T follicular helper cell (primary cell): ENCODE measurements at places on chromosomes 4 and X.
A peak's percentile ranks its signal among the peaks of the same experiment; 100 is the strongest.

GRCh38 chrX:18929775-18930174, 54.1 kb downstream of the PHKA2 start:
- no peak for DNase-seq

DNA sequence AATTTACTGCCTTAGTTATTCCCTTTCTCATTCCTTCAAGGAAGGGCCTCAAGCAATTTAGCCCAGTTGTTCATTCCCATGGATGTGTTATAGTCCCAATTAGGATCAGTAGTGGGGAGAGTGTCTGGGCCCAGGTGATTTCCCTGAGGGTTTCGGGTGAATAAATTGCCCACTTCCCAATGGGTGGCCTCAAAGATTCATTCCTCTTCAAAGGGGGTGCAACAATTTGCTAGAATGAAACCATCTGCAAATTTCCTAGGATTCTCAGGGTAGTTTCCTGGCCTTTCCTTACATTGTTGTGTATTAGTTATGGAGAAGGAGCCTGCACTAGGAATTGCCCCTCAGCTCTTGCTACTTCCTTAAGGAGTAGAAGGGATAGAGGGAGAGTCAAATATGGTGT, 6.3 kb upstream of the AREG start:
- DNase-seq = no peak

- DNase-seq = no peak
Observed at GRCh38 chr4:103773691-103774231, 54.0 kb upstream of the TACR3 start.

DNA sequence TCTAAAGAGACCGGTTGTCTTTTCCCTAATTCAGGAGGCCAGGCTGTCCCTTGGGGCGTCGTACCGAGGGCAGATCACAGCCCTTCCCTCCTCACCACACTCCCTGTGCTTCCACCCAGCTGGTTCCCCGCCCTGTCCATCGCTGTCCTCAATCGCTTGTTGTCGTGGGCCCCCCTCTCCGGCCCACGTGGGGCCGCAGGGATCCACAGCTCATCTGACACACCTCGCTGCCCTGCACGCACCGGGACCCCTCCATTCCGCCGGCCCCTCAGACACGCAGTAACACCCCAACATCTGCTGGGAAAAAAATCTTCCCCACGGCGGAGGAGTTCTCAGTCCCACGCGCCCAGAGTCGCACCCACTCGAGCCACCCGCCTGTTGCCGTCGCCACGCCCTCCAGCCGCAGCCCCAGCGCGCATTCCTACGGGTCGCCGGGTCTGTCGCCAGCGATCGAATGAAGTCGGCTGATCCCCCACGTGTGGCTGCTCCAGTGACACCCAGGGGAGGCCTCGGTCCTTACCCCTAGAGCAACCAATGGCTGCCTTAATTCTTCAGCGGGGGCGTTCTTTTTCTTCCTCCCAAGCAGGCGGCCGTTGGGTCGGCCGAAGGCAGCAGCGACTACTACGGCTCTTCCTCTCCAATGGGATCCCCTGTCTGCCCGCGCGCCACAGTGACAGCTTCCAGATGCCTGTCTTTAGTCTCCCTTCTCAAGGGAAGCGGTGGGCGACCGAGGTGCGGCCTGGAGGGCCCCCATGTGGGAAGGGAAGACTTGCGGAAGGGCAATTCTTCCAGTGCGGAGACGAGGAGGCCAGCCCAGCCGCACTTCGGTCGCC, 893 bp upstream of the SEPTIN11 start:
- DNase-seq = peak; percentile 52

GRCh38 chr4:88143504-88143903, 14.9 kb downstream of the ABCG2 start:
- DNase-seq = no peak

- no peak for DNase-seq
Observed at GRCh38 chrX:23825675-23826074, 42.7 kb downstream of the SAT1 start.

- DNase-seq = no peak
Observed at GRCh38 chr4:185117300-185117934, 25.6 kb upstream of the SLC25A4 start.

DNA sequence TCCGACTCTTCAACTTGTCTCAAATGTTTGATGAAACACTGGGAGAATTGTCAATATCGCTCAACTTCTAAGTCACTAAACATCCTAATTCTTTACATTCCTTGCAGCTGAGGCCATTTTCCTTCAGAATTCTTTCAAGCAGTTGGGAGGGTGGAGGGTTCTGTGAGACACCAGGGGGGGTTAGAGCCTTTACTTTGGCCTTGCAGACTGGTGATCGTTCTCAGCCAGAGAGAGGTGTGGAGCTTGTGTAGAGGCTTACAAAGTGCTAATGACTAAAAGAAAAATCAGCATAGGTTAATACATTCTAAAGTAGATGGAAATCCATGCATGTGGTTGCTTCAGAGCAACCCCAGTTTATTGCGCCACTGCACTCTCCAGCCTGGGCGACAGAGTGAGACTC, 21.3 kb upstream of the SOX3 start:
- DNase-seq = no peak

GRCh38 chr4:3019145-3019846, 55.0 kb downstream of the HTT-AS start:
- no peak for DNase-seq

DNA sequence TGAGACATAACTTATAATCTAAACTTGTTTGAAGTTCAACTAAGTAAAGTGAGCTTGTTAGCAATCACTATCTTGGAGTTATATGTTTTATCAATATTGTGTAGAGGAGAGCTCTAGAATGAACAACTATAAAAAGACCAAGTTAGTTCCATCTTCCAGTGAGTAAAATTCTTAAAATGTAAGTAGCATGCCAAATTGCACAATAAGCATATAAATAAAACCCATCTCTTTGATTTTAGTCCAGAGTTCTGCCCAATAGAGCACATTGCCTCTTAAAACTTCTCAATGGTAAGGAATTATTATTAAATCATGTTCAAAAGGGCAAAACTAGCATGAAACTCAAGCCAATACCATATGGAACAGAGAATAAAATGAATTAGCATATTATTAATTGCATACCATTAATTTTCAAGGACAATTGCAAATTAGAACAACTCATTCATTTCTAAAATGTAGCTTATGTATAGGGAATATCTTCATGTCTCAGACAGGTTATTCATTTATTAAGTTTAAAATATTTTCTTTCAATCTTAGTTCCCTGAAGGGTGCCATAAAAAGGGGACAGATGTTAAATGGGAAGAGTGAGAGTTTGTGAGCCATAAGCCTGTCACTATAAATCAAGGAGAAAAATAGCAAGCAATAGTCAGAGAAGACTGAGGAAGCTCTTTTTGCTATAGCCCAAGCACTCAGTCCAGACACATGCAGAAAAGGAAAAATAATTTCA, 507.6 kb downstream of the CENPC start:
- no peak for DNase-seq

DNA sequence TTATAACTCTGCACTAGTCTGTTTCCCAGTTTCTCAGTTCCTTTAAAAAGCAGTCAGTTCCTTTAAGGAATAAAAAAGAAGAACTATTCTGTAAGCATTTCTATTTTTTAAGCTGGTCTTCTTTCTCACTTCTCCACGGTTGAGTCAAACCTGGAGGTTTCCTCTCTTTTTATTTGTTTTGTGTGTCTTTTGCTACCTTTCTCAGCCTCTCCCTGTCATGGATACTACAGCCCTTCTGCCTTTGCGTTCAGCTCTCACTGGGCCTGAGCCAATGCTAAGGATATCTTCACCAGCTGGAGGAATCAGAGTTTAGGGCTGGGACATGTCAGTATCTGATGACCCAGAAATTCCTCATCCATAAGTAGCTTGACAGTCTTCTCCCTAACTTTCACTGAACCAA, 49.7 kb upstream of the PRKX start:
- DNase-seq = no peak

GRCh38 chr4:92120810-92121498, 182.8 kb upstream of the GRID2 start:
- no peak for DNase-seq

DNA sequence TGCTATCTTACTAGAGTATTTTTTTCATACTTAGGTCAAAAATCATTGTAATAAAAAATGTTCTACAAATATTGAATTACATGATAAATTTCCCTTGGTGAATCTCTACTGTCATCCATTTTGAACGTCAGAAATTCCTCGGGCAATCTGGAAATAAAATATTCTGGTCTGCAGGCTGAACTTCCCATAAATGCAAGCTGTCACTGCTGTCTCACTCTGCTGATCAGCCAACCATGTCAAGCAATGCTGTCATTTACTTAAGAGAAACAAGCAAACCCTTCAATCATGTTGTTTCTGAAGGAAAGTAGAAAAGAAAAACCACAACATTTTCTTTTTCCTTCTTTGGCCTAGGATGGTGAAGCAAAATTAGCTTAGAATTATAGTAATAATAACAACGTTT, 514.2 kb upstream of the GALNT7 start:
- no peak for DNase-seq

DNA sequence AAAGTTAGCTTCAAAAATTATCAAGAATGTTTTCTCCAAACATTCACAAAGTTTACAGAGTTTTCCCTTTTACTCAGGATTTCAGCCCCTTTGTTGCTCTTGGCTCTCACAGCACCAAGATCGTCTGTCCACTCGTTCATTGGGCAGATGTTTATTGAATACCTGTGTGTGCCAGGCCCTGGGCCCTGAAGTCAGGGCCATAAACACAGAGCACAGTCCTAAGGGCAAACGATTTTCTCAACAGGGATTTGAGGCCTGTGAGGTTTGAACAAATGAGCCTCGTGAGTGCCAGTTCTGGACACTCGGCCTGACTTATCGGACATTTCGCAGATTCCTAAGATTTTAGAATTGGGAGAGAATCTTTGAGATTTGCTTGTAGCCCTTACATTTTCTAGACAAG, 142.1 kb downstream of the TBL1X start:
- DNase-seq = no peak

- DNase-seq = no peak
Observed at GRCh38 chr4:109690690-109691410, 12.4 kb downstream of the CASP6 start.

DNA sequence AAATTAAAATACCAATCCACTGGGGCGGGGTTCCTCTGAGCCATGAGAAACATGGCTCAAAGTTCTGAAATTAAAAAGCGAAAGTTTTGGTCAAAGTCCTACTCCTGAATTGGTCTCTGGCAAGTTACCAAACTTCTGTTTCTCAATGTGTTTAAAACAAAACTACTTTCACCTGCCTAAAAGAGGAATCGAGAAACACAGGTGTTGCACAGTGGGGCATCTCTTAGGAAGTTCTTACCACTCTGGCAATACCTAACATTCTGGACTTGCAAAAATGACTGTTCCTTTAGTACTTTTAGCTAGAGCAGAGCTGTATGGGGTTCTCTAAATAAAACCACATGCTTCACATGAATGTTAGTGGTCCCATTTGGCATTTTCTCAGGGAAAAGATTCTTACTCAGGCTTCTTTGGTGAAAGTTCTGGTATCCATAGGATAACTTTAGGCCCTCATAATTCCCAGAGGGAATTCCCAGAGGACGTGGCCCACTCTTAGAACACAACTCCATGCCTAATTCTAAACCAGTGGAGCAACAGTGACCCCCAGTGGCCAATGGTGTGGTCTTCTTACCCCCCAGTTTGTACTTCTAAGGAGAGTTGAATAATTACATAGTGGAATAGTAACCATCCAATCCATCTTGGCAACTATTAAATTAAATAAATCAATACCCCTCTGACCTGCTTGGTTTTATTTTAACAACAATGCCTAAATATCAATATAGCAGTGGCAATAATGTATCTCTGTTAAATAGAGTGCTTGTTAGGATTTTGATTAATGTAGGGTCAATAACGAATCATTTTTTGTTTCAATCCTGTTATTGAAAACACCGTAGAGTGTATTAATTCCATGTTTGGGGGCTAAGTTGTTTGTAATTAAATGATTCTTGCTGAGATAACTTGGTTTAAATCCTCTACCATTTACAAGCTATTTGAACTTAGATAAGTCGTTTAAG, 21.9 kb downstream of the BMP3 start:
- DNase-seq = peak; percentile 32

GRCh38 chrX:45036161-45036560, 163.2 kb downstream of the KDM6A start:
- DNase-seq = no peak

DNA sequence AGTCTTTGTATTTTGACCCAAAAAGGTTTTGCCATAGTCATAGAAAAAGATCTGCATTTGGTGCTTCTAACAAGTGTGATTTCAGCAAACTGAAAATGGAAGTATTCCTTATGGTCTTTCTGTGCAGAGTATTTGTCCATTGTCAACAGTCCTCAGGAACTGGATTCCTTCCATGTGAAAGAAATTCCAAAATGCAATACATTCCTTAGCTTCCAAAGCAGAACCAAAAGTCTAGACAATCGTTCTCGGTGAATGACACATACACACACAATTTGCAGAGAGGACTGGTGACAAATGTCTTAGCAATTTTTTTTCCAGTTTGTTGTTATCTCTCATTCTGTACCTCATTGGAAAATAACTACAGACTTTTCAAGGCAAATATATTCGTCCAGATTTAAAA, 562.2 kb upstream of the SLIT2 start:
- no peak for DNase-seq

DNA sequence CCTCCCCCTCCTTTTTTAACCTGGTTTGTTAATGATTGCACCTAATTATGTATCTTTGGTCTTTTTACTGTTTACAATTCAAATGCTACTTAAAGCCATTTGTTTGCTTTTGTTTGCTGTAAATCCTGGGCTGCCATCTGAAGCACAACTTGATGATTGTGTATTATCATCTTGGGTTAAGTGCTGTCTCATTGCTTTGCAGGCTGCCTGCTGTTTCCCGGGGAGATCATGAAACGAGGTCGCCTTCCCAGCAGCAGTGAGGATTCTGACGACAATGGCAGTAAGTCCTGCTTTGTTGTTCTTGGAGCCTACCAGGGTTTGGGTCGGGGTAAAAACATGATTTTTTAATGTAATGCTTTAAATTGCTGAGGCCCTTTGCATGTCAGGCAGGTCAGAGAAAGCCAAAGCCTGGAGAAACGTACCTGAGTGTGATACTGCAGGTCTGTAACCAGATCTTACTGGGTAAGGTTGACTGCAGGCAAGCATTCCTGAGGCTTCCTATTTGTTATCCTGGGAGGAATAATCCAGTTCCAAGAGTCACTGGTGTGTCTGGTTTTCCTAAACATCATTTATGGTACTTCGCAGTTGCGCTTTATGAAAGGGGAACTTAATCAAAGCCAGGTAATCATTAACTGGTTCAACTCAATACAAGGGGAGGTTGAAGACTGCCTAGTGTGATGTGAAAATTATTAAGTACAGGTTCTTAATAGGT, 22.2 kb downstream of the JADE1 start:
- no peak for DNase-seq
